Lung microvascular endothelial cell (primary cell): ENCODE measurements at places on chromosomes 3 and 15.

DNA sequence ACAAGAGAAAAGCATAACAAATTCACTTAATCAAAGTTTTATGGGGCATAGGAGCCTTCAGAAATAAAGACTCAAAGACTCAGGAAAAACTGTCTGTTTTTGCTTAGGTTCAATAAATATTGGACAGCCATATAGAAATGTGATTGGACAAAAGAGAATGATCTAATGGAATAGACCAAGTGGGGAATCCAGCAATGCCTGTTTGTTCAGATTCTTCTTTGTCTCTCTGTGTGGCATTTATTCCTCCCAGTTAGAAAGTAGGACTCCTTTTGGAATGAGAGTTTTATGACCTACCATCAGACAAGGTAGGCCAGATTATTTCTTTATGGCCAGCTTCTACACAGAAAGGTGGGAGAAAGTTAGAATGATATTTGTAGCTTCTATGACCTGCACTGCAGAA is 1460.1 kb downstream of the OTOL1 start:
- DNase-seq, result no peak

DNA sequence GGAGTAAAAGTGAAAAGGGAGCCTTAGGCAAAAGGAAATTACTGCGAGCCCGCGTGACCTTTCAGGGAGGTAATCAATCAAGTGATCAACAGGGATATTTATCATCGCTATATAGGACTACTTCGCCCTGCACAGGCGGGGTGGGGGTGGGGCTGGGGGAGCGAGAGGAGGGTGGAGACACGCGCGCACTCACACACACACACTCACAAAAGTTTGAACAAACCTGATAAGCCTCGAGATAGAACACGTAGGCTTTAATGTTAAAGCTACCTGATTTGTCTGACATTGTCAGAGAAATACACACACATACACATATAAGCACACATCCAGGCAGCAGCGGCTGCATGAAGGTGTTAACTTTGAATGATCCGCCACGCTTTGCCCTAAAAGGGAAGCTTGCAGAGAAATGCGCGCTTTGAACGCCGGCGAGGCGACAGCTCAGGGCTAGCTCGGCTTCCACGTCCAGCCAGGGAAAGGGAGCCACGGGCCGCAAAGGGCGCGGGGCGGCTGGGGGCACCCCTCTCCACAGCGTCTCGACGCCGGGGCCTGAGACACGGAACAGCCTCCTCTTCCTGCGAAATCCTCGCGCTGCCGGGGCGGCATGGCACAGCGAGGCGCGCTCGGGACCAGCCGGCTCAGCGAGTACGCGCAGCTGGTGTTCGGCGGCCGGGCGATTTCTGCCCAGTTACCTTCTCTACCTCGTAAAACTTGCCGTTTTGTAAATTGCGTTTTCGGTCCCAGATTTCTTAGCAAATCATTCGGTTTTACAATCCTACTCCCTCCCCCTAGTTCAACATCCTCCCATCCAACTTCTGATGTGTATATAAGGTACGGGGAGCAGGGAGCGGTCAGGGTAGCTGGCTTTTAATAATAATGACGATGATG is 4.8 kb upstream of the MECOM start:
- peak; percentile 61 for DNase-seq

DNA sequence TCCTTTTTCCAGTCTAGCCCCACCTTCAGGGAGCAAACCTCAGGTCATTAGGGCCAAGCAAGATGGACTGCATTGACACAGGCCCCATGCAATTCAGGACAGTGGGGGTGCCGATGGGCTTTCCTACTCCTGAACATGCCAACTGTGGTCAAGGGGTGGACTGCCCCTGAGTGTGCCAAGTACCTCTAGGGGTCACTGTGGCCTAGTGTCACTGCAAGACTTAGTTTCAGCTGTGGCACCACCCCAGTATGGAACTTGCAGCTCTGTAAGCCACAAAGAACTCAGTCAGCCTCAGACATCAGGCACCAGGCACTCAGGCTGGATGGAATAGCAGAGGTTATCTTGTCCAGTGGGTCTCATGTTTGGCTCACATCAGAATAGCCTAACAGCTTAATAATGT is 32.3 kb downstream of the EXOG start:
- DNase-seq, result peak; percentile 26

- no peak for DNase-seq
Measured at GRCh38 chr3:129701161-129701560, 94.7 kb upstream of the PLXND1 start.

DNA sequence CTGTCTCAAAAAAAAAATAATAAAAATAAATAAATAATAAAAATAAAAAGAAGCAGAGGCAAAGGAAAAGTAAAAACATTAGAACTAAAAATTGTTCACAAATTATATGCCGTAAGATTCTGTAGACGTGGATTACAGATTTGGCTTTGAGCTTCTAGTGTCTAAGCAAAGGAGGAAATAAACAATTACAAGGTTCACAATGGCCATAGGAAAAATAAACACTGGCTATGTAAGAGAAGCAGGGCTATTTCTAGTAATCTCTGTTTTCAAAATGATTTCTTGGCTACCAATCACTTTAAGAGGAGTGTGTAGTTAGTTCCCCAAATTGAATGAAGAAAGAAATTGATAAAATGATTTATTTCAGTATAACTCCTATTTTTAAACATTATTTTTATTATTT is 54.5 kb downstream of the TMEM41A start:
- DNase-seq, result no peak

- no peak for DNase-seq
Measured at GRCh38 chr3:170714122-170714521, 128.2 kb upstream of the SLC7A14 start.

GRCh38 chr15:68609629-68610028 is 30.8 kb downstream of the CORO2B start:
- DNase-seq, result no peak

GRCh38 chr3:120324190-120324589 is 25.0 kb downstream of the LRRC58 start:
- no peak for DNase-seq

GRCh38 chr15:47908950-47909670 is 191.8 kb downstream of the SEMA6D start:
- DNase-seq, result no peak

- no peak for DNase-seq
Measured at GRCh38 chr3:9883706-9884554, 3.9 kb upstream of the CIDEC start.

- no peak for DNase-seq
Measured at GRCh38 chr3:197404030-197404429, 105.6 kb upstream of the DLG1 start.

- DNase-seq, result no peak
Measured at GRCh38 chr3:37545479-37545878, 316.2 kb upstream of the CTDSPL start.

DNA sequence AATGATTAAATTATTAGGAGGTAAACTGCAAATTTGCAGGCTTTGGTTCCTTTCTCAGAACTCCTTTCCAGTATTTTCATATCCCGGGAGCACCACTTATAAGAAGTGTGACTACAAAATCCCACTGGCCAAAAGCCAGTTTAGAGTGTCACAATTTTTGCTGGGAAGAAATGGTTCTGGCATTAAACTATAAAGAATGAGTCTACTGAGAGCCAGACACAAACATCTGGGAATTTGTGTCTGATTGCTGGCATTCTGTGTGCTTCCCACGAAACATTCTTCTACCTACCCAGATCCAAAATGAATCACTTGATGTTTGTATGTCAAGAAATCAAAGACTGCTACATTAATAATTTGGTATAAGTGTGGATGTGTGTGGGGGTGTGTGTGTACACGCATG is 82.8 kb downstream of the DUT start:
- DNase-seq, result no peak

DNA sequence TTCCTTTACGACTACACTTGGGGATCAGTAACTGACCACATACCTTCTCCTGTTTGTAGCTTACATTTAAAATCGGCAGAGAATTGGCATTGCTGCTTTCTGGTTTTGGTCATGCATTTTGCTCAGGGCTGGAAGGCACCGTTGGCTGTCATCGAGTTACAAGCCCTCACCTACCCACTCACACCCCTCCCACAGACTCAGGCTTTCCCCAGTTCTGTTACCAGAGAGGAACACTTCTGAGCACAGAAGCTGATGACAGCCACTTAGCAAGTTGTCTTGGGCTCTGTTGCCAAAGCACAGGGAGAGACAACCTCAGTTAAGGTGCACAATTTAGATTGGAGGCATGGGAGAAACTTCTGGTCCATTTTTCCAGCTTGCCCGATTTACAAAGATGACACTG is 204.8 kb upstream of the TOPAZ1 start:
- DNase-seq, result no peak

GRCh38 chr3:188792793-188793192 is 379.0 kb upstream of the TPRG1 start:
- DNase-seq, result no peak

DNA sequence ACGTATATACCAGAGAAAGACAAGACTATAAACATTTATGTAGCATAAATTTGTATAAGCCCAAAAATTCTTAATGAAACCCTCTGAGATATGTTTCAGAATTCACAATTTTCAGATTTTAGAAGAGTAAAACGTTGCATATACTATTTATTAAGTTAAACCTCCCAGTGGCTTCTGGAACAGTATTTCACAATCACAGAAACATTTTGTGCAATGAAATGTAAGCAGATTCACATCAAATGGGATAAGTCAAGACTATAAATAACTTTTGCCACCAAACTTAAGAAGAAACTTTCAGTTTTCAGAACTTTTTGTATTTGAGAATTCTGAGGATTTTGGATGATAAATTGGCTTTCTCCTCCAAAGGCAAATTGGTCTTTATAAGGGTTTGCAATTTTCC is 9.2 kb downstream of the SLTM start:
- DNase-seq, result no peak

DNA sequence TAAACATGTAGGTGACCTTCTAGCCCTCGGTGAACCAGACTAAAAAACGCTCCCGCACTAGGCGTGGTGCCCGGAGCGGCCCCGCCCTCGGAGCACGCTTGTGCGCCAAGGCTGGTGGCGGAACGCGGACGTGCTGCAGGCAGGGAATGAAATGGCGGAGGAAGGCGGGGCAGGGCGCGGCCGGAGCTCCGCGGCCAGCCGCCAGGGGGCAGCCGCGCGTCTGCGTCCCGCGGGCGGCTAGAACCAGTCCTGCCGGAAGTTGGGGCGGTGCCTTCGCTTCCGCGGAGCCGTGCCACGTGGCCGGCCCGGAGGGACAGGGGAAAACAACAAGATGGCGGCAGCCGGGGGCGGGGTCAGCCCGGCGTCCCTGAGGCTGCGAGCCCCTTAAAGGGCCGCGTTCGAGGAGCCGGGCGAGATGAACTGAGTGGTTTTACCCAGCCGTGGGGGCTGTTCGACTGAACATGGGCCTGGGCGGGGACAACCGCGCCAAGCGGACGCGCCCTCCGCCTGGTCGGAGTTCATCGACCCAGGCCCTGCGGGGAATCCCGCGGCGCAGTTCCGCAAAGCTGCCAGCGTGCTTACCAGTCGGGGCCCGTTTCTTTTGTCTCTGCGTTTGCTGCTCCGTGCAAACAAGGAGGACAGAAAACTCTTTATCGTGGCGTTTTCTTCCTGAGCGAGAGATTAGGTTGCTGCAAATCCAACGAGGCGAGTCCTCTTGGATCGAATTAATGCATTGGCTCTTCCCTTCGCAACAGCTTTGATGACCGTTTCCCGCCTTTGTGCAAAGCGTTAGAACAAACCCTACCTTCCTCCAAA is 90.9 kb upstream of the CHD2 start:
- DNase-seq, result peak; percentile 97

GRCh38 chr3:30263925-30264313 is 342.5 kb upstream of the TGFBR2 start:
- no peak for DNase-seq

DNA sequence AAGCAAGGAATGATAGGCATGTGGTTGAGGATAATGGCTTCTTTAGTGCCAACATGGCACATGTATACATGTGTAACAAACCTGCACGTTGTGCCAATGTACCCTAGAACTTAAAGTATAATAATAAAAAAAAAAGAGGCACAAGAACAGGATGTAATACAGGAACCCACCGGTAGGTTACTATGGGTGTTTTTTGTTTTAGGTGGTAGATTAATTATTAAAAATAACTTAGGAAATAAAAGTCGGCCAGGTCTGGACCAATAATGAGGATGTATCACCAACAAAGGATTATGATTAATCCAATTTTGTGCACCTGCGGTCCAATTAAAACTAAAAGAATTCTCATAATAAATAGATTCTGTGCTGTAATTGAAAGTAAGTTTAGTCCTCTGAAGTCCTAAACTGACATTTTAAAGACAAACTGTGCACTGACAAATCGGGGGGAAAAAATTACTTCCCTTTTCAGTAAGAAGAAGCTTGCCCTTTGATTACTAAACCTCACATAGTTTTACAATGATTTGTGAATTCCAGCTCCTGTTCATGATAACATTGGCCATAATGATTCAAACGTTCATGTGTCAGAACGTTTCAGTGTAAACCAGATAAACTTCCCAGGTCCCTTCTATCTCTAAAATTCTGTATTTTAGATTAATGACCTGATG is 62.2 kb downstream of the CASR start:
- no peak for DNase-seq
